Mucosa of descending colon (tissue), 3 donors: ENCODE measurements at places on chromosomes 4 and X. TPM values are rescaled to one million over a fixed set of nuclear protein-coding genes. Genes with fewer than 3 reads are reported as not detected.

Gene CD38
- 6.2 TPM for total RNA-seq

Gene NAA15
- total RNA-seq: 47.4 TPM

GRCh38 chr4:153919667-153920066 lies 130.8 kb upstream of the SFRP2 start:
- DNase-seq: no peak

GRCh38 chr4:148044089-148044911 lies 312.4 kb downstream of the ARHGAP10 start:
- DNase-seq: no peak

DNA sequence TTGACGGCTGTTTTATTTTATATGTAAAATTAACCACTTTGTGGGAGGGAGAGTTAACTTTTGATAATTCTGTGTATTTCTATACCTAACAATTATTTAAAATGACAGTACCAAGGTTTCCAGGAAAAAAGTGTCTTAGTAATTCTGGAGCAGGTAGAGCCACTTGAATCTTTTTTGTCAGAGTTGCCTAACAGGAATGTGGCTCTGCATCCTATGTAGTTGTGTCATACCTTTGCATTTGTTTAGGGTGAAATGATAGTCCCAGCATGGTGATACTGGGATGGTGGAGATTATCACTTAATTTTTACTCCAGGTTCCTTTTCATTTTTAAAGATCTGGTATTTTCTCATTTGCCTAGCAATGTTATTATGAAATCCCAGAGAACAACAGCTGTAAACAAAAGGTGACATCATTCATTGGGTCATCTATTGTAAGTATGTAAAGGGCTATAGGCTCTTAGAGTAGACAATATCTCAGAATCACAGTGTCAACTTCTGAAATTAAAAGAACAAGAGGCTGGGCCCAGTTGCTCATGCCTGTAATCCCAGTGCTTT lies 9.6 kb downstream of the SGMS2 start:
- no peak for DNase-seq

GRCh38 chrX:39724544-39724943 lies 373.2 kb downstream of the BCOR start:
- DNase-seq: no peak

DNA sequence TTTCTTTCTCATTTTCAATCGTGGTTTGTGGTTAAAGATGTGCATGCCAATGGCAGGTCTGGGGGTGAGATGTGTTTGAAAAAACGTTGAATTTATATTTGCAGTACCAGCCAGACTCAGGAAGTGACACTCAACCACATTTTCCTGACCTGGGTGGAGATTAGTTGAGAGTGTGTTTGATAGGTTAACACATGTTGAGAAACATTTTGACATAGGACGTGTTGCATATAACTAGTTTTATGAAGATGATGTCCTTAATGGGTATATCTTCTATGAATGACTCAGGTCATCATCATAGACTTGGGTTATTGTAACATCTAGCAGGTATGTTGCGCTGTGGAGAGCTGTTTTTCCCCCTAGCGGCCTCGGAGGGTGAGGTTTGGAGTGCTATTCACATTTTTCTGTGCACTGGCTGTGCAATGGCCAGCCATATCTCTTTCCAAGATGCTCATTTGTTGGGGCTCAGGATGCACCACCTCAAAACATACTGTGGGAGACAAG lies 21.7 kb upstream of the CD38 start:
- peak; percentile 35 for DNase-seq
